ENCODE measurements at places on chromosomes 3 and 15.

DNA sequence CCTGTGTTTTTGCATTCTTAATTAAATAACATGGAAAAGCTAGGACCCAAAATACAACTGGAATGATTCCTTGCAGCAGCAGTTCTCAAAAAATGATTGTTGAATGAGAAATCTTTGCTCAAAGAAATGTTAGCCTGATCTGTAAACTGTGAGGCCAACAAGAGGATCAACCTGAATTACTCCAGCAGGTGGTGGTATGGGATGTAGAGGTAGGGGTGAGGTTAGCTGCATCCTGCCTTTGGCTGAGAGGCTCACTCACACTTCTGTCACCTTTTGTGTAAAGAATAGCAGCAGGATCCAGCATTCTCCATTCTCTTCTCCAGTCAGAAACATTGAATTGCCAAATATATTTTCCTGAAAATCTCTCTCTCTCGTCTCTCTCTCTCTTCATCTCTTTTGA lies 26.5 kb upstream of the FAM98B start:
- DNase-seq: no peak

DNA sequence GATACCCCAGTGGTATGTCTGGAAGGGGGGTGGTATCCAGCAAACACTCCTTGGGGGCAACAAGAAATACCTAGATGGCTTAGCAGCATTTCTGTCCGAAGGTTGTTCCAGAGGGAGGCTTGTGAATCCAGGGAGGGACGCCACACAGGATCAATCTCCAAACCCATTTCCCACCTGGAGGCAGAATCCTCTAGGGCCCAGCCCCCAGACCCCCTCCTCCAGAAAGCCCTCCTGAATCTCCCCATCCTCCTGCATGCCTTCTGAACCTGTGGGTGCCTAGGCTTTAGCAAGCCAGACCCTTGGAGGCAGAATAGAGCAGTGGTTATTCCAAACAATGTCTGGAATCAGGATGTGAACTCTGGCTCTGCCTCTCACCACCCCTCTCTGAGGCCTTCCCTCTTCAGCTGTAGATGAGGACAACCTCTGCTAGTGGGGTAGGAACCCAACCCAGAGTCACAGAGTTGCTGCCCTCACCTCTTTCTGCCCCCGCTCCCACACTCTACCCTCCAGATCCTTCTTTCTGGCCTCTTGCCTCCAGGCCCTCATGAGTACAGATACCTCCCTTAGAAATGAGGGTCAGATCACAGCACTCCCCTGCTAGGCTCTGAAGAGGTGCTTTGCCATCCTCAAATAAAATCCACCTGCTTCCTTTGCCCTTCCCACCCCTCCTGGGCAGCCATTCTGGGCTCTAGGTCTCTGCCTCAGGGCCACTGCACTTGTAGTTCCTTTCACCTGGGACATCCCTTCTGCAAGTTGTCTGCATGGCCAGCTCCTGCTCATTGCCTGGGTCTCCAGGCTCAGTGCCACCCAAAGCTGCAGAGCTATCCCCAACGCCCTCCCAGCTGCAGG lies 8.1 kb downstream of the CISH start:
- DNase-seq: no peak

GRCh38 chr3:113285741-113286140 lies 74.4 kb downstream of the BOC start:
- DNase-seq: no peak

- DNase-seq: no peak
Measured at GRCh38 chr15:80401456-80401855, 2.7 kb upstream of the ARNT2 start.

DNA sequence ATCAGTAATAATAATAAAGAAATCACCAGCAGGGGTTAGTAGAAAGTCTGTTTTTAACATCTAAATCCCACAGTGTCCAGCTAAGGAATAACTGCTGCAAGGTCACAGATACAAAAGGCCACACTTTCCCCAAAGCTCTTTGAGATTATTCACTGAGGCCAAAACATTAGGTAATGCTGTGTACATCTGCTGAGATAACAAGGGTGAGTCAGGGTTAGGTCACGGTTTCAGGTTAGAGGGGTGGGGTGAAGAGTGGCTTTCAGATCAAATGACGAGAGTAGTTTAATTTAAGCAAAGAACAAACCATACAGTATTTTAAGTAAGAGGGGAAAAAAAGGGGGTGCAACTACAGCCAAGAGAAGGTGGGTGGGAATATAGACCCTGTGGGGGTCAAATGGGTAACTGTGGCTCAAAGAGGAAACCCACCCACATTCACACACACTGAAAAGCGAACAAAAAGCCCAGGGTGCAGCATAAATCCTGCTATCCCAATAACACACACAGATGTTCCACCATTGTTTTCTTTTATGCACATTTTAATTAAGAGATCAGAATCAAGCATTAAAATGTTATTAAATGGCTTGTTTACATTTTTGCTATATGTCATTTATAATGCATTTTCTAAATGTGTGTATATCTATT lies 412.9 kb downstream of the TIGIT start:
- peak; percentile 25 for DNase-seq

DNA sequence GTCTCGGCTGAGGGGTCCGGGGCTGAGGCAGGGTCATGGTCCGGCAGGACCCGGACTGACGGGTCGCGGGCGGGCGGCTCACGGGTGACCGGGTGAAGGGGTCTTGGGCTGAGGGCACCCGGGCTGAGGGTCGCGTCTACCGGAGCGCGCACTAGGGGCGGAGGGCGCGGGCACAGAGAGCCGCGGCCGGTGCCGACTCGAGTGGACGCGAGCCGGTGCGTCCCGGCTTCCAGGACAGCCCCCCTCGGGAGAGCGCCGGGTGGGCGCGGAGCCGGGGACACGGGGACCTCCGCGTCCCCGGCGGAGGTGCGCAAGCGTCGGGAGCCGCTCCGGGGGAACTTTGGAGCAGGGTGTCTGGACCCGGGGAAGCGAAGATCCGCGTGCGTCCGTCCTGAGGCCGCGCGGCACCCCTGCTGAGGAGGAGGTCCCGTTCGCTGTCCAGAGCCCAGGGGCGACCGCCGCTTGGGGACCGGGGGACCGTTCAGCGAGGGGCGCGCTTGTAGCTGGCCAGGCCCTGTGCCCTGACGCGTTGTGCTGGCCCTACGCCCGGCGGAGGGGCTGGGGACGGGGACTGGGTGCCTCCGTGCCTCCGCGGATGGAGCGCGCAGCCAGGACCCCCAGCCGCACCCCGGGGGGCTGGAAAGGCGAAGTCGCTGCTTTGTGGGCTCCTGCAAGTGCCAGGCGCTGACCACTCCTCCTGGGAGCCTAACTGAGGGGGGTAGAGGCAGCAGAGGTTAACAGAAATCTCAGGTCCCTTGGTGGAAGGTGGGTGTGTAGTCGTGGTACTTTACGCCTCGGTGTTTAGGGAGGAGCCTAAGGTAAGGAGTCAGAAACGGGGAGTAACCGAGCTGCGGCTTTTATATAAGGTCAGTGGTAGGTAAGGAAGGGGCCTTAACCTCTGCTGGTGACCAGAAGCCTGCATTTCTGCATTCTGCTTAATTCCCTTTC lies at the start of gene PPARG:
Gene PPARG (plus strand): TSS at position 889 of the 948 bp plus-strand sequence. CDS start 90,642 bp downstream, outside the sequence.
- DNase-seq: no peak

GRCh38 chr3:126338790-126339288 lies 18.4 kb downstream of the KLF15 start:
- DNase-seq: no peak

DNA sequence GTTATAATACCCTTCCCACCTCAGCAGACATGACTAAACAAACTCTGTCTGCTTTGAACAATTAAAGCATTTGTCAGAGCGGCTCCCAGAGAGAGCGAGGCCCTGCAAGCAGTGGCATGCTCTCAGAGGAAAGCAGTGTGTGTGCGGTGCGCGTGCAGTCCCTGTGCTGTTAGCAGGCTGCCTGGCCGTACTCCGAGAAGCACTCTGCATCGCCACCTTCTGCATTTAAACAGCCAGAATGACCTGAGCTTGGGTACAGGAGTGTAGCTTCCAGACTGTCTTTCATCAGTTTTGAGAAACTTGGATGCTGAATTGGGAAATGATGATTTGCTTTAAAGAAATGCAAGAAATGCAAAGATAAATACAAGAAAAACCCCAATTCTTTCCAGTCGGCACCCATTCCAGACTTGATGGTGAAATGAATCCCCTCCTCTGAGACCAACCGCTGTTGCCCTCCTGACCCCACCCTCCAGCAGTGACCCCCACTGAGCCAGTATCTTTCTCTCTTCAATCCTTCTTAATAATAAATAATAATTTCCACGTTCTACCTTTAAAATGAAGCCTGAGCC lies 113.5 kb downstream of the VGLL4 start:
- no peak for DNase-seq

DNA sequence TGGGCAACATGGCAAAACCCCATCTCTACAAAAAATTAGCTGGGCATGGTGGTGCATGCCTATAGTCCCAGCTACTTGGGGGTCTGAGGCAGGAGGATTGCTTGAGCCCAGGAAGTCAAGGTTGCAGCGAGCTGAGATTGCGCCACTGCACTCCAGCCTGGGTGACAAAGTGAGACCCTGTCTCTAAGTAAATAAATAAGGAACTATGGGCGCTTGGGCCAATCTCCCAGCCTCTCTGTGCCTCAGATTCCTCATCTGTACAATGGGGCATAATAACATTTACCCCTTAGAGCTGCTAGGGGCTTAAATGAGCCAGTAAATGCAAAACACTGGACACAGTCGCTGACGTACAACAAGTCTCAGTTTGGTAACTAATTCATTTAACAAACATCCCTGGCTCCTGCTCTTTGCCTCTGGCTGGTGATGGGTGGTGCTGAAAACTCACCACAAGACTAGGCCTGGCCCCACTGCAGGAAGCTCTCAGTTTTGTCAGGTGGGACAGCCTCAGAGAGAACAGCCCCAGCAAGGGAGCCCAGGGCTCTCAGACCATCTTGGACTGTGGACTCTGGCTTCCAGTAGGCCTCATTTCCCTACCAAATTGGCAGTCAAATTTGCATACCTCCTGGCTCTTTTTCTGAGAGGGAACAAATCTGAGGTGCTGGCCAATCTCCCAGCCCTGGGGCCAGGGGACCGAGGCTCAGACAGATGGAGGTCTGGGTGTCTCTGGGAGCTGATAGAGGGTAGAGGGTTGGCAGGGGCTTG lies 6.4 kb upstream of the TBC1D2B start:
- no peak for DNase-seq

GRCh38 chr3:59084583-59084982 lies 34.8 kb upstream of the CFAP20DC start:
- DNase-seq: no peak

DNA sequence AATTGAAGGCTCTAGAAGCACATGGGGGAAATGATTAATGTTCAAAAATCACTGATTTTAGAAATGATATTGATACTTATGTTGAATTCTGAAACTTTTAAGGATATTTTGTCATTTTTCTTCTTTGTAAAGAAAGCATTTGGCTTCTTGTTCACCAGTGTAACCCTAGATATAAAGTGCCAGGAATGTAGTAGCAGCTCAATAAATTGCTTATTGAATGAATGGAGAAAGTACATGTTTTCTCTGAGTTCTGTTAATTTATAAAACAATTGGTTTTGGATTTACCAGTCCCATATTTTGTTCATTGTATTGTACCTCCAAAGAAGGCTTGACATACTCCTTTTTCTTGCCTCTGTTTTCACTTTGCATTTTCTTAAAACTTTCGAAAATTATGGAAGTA lies 2.4 kb downstream of the PLCL2 start:
- no peak for DNase-seq

GRCh38 chr3:24067483-24067882 lies 122.4 kb downstream of the NR1D2 start:
- no peak for DNase-seq

- no peak for DNase-seq
Measured at GRCh38 chr3:24196526-24196925, 251.4 kb downstream of the NR1D2 start.

DNA sequence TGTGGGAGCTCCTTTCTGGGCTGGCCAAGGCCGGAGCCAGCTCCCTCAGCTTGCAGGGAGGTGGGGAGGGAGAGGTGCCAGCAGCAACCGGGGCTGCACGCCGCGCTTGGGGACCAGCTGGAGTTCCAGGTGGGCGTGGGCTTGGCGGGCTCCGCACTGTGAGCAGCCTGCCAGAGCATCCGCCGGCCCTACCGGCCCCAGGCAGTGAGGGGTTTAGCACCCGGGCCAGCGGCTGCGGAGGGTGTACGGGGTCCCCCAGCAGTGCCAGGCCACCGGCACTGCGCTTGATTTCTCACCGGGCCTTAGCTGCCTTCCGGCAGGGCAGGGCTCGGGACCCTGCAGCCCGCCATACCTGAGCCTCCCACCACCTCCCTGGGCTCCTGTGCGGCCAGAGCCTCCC lies 651.0 kb upstream of the ARPP21 start:
- DNase-seq: no peak

- DNase-seq: no peak
Measured at GRCh38 chr15:70044168-70044567, 53.5 kb downstream of the TLE3 start.

DNA sequence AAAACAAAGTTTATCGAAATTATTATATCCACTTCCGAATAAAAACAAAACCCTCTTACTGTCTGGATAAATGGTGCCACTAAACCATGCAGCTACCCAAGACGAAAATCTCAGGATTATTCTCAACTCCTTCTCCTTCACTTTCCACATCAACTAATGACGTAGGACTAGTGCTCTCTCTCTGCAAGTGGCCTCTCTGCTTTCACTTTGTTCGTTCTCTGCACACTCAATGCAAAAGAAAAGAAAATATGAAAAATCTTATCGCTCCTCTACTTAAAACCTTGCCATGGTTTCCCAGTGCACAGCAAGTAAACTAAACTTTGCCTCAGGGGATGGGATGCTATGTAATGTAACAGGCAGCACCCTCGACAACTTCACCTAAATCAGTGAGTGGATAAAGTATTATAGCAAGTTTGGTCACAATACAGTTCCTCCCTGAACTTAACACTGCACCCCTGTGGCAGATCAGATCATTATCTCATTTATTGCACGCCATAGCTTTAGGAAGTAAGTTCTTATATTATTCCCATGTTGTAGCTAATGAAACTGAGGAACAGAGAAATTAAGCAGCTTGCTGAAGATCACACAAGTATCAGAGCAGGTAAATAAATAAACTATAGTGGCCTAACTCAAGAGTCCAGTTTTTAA lies 262.7 kb upstream of the GADL1 start:
- DNase-seq: no peak

DNA sequence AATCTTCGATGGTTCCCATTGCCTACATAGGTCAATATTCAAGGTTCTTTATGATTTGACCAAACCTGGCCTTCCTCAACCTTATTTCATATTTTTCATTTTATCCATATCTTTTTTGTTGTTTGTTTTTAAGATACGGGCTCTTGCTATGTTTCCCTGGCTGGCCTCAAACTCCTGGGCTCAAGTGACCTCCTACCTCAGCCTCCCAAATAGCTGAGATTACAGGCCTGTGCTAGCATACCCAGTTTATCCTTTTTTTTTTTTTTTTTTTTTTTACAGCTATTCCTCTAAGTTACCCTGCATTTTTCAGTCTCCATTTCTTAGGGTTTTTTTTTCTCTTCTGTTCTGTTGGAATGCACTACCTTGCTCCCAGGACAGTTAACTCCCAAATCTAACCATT lies 14.5 kb downstream of the ZNF609 start:
- DNase-seq: no peak

- no peak for DNase-seq
Measured at GRCh38 chr15:64969401-64969800, 20.3 kb downstream of the SPG21 start.

- no peak for DNase-seq
Measured at GRCh38 chr3:123390865-123391600, 57.9 kb downstream of the ADCY5 start.

- no peak for DNase-seq
Measured at GRCh38 chr15:41790756-41791546, 16.7 kb downstream of the MAPKBP1 start.
